Thyroid gland (tissue), 4 donors: ENCODE measurements at places on chromosomes 6 and 20. TPM values are rescaled to one million over a fixed set of nuclear protein-coding genes. Genes with fewer than 3 reads are reported as not detected.

PHF20 gene
- 28.0 TPM for total RNA-seq

WFDC12 gene
- not detected for total RNA-seq

DNA sequence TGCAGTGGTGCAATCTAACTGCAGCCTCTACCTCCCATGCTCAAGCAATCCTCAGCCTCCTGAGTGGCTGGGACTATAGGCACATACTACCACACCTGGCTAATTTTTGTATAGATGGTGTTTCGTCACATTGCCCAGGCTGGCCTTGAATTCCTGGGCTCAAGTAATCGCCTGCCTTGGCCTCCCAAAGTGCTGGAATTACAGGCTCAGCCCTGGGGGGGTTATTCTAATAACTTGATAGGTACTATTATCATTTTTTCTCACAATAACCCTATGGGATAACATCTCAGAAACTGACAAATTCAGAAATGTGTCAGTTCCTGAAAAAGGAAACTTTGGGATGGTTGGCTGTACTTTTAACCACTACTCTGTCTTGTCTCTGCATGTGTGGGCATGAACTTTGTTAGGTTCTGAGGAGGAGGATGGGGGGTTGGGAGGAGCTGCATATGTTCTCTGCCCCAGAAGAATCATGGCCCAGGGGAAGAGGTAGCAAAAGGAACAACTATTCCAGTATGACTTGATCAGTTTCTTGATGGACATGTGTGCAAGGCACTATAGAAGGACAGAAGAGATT is 169.9 kb downstream of the CARMIL1 start:
- no peaks in the 10 kb centered on the region for H3K36me3 ChIP-seq
- no peaks in the 10 kb centered on the region for H3K4me1 ChIP-seq
- no peak for DNase-seq
- H3K27ac ChIP-seq, result no peak overlapping the region
- H3K27me3 ChIP-seq, result no peaks in the 10 kb centered on the region

DNA sequence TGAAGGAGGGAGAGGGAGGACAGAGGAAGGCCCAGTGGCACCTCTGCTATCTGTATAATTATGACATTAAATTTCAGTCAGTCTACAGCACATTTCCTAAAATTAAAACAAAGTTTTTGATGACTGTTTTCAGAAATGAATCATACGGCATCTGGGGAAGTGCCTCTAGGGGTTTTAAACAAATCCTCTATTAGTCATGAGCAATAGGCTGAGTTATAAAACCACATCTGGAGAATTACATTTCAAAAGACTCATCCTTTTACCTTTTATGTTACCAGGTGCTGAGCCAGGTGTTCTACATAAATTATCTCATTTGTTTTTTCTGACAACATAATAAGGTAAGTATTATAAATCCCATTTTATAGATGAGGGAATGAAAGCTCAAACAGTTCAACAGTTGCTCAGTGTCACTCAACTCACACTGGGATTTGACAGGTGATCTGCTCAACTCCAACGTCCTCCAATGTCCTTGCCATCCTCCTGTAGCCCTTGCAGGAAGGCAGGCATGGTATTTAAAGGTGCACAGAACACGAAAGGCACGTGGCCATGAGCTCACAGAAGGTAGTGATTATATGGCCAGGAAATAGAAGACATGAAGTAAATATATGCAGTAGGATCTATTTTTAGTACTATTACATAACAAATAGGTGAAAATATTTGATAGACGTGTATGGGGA is 184.2 kb upstream of the MAN1A1 start:
- no peak for DNase-seq
- H3K4me3 ChIP-seq, result no peak overlapping the region
- H3K27ac ChIP-seq, result no peak overlapping the region

DNA sequence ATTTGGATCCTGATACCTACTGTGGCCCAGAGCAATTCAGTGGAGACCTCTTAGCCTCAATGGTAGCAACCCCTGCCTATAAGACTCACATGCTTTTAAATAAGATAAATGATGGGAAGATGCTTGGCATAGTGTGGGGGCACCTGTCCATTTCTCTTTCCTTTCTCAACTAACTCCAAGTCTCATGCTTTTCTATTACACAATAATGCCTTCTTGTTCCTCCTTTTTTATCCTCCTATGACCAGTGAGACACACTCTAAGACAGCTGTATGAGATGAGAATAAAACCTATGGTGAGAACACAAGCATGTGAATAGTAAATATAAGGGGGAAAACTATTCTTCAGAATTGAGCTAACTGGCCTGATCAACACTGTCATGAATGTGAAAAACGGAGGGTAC is 147.0 kb upstream of the STXBP5 start:
- no peak for DNase-seq
- no peaks in the 10 kb centered on the region for H3K4me1 ChIP-seq
- no peaks in the 10 kb centered on the region for H3K36me3 ChIP-seq
- H3K27me3 ChIP-seq, result no peaks in the 10 kb centered on the region

DNA sequence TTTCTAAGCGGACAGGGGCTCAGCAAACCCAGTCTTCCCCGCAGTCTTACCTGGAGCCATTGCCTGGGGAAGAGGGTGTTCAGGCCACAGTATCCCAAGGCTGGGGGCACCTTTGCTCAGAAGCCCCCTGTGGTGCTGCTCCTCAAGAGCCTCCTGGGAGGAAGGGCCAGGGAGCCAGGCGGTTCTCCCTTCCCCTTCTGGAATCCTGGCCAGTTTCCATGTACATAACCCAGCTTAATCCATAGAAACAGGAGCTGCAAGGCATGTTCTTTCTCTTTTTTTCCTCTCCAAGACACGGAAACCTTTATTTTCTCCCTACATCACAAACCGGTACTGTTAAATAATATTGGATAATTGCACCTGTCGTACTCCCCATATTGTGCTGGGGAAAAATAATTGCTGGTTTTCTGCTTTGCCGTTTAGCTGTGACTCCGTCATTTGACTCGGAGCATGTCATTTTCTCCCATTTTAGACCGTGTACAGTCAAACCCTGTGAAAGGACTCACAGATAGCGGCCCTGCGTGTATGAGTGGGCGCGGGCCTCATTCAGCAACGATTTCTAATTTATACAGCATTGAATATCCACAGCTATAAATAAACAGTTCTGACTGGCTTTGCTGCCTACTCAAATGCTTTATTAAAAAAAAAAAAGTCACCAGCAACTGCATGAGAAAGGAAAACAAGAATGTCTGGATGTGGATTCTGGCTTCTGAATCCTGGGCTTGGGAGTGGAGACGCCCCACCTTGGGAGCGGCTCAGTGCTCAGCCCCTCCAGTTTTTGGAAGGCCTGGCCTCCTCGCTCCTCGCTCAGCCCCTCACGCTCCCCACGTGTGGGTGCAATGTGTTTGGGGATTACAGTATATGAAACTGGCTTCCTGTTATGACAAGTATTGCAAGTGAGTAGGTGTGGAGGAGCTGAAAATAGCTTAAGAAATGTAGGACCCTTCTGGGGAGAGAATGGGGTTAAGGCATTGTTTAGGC is 67.3 kb downstream of the ADTRP start:
- H3K27ac ChIP-seq, result no peak overlapping the region
- peaks cover 47% of the 10 kb centered on the region for H3K4me1 ChIP-seq
- no peaks in the 10 kb centered on the region for H3K27me3 ChIP-seq
- no peaks in the 10 kb centered on the region for H3K36me3 ChIP-seq
- no peak overlapping the region for H3K4me3 ChIP-seq
- DNase-seq, result no peak

DNA sequence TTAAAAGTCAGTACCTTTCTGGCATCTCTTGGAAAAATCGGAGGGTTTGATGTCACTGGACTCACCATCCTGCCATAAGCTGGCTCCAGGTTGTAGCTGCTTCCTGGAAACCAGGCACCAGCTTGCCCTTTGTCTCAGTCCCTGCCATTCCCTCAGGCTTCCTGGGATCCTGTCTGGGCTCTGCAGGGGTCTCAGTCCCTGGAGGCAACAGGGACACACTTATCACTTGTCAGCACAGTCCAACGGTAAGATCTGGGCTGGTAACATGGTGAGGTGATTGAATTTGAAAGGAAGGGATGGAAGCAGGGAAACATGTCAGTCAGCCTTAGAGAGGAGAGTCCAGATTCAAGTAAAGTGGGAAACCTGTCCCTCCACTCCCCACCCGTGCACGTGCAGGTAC is 147.6 kb upstream of the ECI2 start:
- H3K27me3 ChIP-seq, result no peaks in the 10 kb centered on the region
- no peak overlapping the region for H3K4me3 ChIP-seq
- no peak for DNase-seq
- no peaks in the 10 kb centered on the region for H3K36me3 ChIP-seq
- H3K27ac ChIP-seq, result no peak overlapping the region
- peaks cover 4% of the 10 kb centered on the region for H3K4me1 ChIP-seq

- H3K4me3 ChIP-seq, result no peak overlapping the region
- no peak overlapping the region for H3K27ac ChIP-seq
Measured at GRCh38 chr20:8244637-8245036, 112.6 kb downstream of the PLCB1 start.

GRCh38 chr6:84453499-84453898 is 226.1 kb upstream of the CEP162 start:
- DNase-seq, result no peak
- H3K27me3 ChIP-seq, result no peaks in the 10 kb centered on the region
- no peak overlapping the region for H3K27ac ChIP-seq
- H3K36me3 ChIP-seq, result no peaks in the 10 kb centered on the region
- H3K4me3 ChIP-seq, result no peak overlapping the region
- no peaks in the 10 kb centered on the region for H3K4me1 ChIP-seq

GRCh38 chr6:56244528-56245253 is 2.7 kb downstream of the COL21A1 start:
- no peak for DNase-seq
- H3K4me1 ChIP-seq, result peaks cover 16% of the 10 kb centered on the region
- H3K27me3 ChIP-seq, result no peaks in the 10 kb centered on the region
- H3K27ac ChIP-seq, result no peak overlapping the region
- no peaks in the 10 kb centered on the region for H3K36me3 ChIP-seq

DNA sequence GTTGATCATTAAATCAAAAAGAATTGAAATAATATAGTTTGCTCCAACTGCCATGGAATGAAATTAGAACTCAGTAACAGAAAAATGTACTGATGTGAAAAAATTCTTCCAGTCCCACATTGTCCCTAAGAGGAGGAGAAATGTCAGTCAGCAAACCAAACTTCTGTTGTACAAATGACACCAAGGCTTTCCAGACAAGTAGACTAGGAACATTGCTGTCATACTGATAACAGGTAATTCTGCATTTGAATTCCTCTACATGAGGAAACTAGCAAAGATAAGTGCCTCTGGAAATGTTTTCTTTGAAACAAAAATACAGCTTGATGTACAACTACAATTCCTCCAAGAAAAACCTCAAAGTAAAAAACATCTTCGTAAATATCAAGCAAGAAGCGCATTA is 90.2 kb downstream of the HIVEP1 start:
- H3K4me1 ChIP-seq, result peaks cover 6% of the 10 kb centered on the region
- no peak overlapping the region for H3K4me3 ChIP-seq
- no peaks in the 10 kb centered on the region for H3K36me3 ChIP-seq
- H3K27me3 ChIP-seq, result no peaks in the 10 kb centered on the region
- no peak overlapping the region for H3K27ac ChIP-seq
- no peak for DNase-seq

- no peak for DNase-seq
- H3K27ac ChIP-seq, result no peak overlapping the region
- H3K4me3 ChIP-seq, result no peak overlapping the region
- H3K27me3 ChIP-seq, result no peaks in the 10 kb centered on the region
Measured at GRCh38 chr20:44032583-44033331, 118.1 kb downstream of the TOX2 start.

- no peaks in the 10 kb centered on the region for H3K27me3 ChIP-seq
- no peak for DNase-seq
- H3K27ac ChIP-seq, result no peak overlapping the region
Measured at GRCh38 chr20:49091104-49091503, 45.0 kb downstream of the CSE1L start.

DNA sequence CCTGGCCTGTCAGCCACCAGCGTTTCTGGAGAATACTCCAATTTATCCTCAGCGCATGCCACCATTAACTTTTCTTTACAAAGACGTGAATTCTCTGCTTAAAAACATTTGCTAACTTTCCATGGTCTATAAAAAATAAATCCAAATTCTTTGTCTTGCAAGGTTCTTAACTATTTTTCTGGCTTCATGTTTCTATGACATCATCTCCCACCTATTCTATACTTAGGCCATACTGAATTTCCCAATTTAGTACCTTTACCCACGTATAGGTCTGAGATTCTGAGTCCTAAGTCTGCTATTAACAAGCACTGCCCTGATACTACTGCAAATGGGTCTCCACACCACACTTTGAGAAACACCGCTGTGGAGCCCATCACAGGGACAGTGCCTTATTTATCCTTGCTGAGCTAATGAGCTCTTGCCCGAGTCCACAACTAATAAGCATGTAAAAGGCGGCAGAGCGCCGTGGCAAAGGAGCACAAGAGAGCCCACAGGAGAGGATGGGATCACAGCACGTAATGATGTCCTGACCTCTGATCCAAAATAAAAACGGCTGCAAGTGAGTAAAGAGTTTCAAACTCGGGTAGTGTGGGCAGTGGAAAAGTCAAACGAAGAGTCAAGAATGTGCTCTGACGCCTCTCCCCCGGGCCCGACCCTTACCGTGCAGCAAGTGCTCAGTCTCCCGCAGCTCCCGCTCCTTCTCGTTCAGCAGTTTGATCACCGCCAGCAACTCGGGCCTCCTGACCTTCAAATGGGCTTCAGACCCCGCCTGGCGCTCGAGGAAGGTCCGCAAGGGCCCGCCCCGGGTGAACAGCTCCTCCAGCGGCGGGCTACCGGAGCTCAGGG is 519 bp downstream of the MTRF1L start:
- no peak for DNase-seq
- no peaks in the 10 kb centered on the region for H3K36me3 ChIP-seq
- H3K27me3 ChIP-seq, result no peaks in the 10 kb centered on the region
- H3K4me1 ChIP-seq, result peaks cover 11% of the 10 kb centered on the region
- H3K4me3 ChIP-seq, result peak overlapping the region; percentile 61

- no peak overlapping the region for H3K4me3 ChIP-seq
- no peaks in the 10 kb centered on the region for H3K36me3 ChIP-seq
- peaks cover 4% of the 10 kb centered on the region for H3K4me1 ChIP-seq
- H3K27me3 ChIP-seq, result no peaks in the 10 kb centered on the region
- no peak for DNase-seq
- H3K27ac ChIP-seq, result no peak overlapping the region
Measured at GRCh38 chr20:18705910-18706309, 107.7 kb upstream of the SCP2D1 start.
